ENCODE measurements at places on chromosomes 6 and 20. TPM values are rescaled to one million over a fixed set of nuclear protein-coding genes. Genes with fewer than 3 reads are reported as not detected.
A peak's percentile ranks its signal among the peaks of the same experiment; 100 is the strongest.

EIF2S2 gene
- 84.0 TPM for total RNA-seq

HLA-DQB2 gene
- total RNA-seq: not detected

FKBP1C gene
- 0.89 TPM for total RNA-seq

COL12A1 gene
- total RNA-seq: 2.0 TPM

ID4 gene
- total RNA-seq: 47.9 TPM

RSPO3 gene
- total RNA-seq: 0.36 TPM

SIRPD gene
- total RNA-seq: not detected

BRD2 gene
- 229 TPM for total RNA-seq

COL21A1 gene
- 20.5 TPM for total RNA-seq

OR2B6 gene
- not detected for total RNA-seq

DNAH8 gene
- total RNA-seq: 0.12 TPM

CFAP61 gene
- total RNA-seq: 2.6 TPM

- no peak overlapping the region for H3K27ac ChIP-seq
- H3K27me3 ChIP-seq: peaks cover 5% of the 10 kb centered on the region
- H3K4me1 ChIP-seq: peaks cover 1% of the 10 kb centered on the region
- no peak for DNase-seq
- no peaks in the 10 kb centered on the region for H3K36me3 ChIP-seq
- no peak overlapping the region for H3K4me3 ChIP-seq
Observed at GRCh38 chr6:154218301-154218700, 138.3 kb downstream of the IPCEF1 start.

- no peaks in the 10 kb centered on the region for H3K4me1 ChIP-seq
- no peak overlapping the region for H3K4me3 ChIP-seq
- peaks cover 9% of the 10 kb centered on the region for H3K27me3 ChIP-seq
- DNase-seq: no peak
Observed at GRCh38 chr20:32570401-32571190, 14.5 kb downstream of the NOL4L start.

DNA sequence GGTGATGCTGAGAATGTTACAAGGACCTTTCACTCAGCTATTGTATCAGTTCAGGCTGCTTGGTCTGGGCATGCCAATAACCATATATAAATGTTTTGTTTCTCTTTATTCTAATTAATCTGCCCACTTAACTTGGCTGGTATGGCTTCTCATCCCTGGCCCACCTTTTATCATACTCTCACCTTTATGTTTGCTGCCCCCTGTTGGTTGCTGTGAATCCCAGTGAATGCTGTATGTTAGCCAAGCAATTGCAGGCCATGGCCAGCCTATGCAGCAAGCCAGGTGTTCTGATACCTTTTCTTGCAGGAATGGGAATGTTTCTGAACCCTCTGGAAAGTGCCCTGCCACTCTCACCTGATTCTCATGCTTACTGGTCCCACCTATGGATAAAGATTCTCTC lies 54.6 kb downstream of the PCSK2 start:
- no peak for DNase-seq
- H3K27ac ChIP-seq: no peak overlapping the region
- no peak overlapping the region for H3K4me3 ChIP-seq
- H3K4me1 ChIP-seq: no peaks in the 10 kb centered on the region
- no peaks in the 10 kb centered on the region for H3K36me3 ChIP-seq

GRCh38 chr6:11368264-11368663 lies 135.8 kb upstream of the NEDD9 start:
- H3K27me3 ChIP-seq: peaks cover 4% of the 10 kb centered on the region
- H3K36me3 ChIP-seq: no peaks in the 10 kb centered on the region
- DNase-seq: no peak
- H3K4me3 ChIP-seq: no peak overlapping the region

DNA sequence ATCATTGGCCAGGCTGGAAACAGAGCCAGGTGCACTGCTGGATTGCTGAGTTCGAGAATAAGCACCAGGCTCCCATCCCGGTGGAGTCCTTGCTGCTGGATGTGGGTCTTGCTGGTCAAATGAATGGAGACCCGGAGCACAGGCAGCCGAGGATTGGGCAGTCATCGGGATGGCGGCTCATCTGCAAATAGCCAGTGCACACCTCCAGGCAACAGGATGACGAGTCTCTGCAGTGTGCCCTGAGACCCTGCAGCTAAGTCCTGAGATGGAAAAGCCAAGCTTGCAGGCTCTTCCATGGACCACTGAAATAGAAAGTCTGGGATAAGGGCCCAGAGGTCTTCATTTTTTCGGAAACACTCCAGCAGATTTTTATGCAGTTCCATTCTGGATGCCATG lies 143.5 kb downstream of the WDR27 start:
- peaks cover 25% of the 10 kb centered on the region for H3K36me3 ChIP-seq
- H3K27ac ChIP-seq: no peak overlapping the region
- H3K27me3 ChIP-seq: no peaks in the 10 kb centered on the region
- no peak overlapping the region for H3K4me3 ChIP-seq

DNA sequence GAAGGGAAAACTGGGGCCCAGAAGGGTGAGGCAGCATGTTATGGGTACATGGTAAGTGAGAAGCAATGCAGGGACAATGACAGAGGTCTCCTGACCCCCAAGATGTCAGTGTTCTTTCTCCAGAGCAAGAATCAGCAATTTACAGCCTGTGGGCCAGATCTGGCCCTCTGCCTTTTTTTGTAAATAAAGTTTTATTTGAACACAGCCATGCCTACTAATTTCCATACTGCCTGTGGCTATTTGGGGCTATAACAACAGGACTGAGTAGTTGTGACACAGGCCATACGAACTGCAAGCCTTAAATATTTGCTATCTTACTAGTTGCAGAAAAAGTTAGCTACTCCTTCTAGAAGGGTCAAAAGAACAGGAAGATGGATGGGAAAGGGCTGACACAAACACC lies 52.5 kb downstream of the PTPRT start:
- no peak overlapping the region for H3K27ac ChIP-seq
- no peaks in the 10 kb centered on the region for H3K27me3 ChIP-seq
- H3K4me3 ChIP-seq: no peak overlapping the region
- H3K36me3 ChIP-seq: peaks cover 2% of the 10 kb centered on the region

- H3K4me3 ChIP-seq: no peak overlapping the region
- DNase-seq: no peak
- H3K27ac ChIP-seq: no peak overlapping the region
- H3K4me1 ChIP-seq: peaks cover 3% of the 10 kb centered on the region
- no peaks in the 10 kb centered on the region for H3K36me3 ChIP-seq
Observed at GRCh38 chr6:118562959-118563358, 14.9 kb downstream of the PLN start.

DNA sequence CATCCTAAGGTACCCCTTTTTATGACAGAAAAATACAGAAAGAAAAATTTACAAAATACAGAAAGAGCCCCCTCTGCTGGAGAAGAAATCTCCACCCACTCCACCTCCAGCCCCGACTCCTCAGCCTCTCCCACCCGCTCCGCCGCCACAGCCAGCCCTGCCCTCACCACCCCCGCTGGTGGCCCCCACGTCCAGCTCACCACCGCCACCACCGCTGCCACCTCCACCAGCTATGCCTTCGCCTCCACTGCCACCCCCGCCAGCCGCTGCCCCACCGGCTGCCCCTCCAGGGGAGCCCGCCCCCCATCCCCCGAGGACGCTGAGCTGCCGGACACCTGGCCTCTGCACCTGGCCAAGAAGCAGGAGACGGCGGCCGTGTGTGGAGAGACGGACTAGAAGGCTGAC lies 17.7 kb downstream of the WFDC2 start:
- peaks cover 3% of the 10 kb centered on the region for H3K36me3 ChIP-seq
- no peak overlapping the region for H3K27ac ChIP-seq
- H3K4me3 ChIP-seq: peak overlapping the region; percentile 53
- DNase-seq: no peak
- peaks cover 15% of the 10 kb centered on the region for H3K4me1 ChIP-seq

- H3K27ac ChIP-seq: no peak overlapping the region
- no peaks in the 10 kb centered on the region for H3K27me3 ChIP-seq
- no peaks in the 10 kb centered on the region for H3K4me1 ChIP-seq
- DNase-seq: no peak
Observed at GRCh38 chr6:158489441-158489840, 70.5 kb upstream of the TMEM181 start.

DNA sequence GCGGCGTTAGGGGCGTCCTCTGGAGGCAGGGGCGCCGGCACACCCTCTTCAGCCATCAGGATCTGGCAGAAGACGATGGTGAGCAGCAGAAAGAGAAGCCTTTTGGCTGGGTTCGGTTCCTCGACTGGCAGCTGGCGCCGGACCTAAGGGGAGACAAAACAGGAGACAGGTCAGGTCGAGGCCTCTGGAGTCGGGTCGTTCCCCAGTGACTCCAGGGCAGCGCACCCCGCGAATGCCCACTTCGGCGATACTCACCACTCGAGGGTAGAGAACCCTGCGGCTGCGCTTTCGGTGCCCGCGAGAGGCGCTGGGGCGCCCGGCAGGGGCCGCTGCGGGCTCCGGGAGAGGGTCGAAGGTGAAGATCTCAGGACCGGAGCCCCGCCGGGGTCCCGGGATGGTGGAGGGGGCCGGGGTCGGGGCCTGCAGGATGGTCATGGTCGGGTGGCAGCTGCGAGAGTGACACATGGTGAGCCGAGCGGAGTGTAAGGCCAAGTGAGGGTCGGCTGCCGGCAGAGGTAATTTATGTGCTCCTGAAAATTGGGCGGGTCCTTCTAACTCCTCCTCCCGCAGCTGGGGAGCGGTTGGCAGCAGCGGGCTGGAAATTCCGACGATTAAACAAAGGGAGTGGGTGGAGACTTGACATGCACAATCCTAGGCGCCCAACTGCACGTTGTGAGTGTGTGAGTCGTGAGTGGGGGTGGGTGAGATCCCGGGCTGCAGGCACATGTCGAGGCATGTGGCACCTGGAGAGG lies at the start of gene IER3:
Gene IER3 (minus strand): TSS at position 494 of the 752 bp plus-strand sequence. CDS start 29 bp downstream, at position 465.
- no peaks in the 10 kb centered on the region for H3K27me3 ChIP-seq
- DNase-seq: peak; percentile 66
- H3K4me1 ChIP-seq: peaks cover 37% of the 10 kb centered on the region
- peak within 1 kb of the TSS; percentile 91 for H3K27ac ChIP-seq
- peaks cover 11% of the 10 kb centered on the region for H3K36me3 ChIP-seq
- H3K4me3 ChIP-seq: peak within 1 kb of the TSS; percentile 91

DNA sequence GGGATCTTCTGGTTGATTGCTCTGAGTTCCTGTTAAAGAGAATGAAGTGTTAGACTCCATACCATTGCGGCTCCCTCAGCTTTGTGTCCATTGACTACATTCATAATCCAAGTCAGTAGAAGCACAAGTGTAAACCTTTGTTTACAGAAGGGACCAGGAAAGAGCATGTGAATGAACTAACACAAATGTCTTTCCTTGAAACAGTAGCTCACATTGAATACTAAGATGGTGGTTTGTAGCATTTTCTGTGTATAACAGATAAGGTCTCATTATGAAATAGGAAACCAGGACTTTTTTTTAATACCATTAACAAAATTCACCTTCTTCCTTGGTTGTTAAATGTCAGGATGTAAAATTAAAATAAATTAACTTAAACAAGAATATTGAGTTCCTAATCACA lies 8.4 kb downstream of the STXBP5 start:
- DNase-seq: no peak
- no peak overlapping the region for H3K4me3 ChIP-seq
- peaks cover 5% of the 10 kb centered on the region for H3K36me3 ChIP-seq
- H3K27ac ChIP-seq: no peak overlapping the region
- peaks cover 13% of the 10 kb centered on the region for H3K4me1 ChIP-seq
- no peaks in the 10 kb centered on the region for H3K27me3 ChIP-seq

- H3K36me3 ChIP-seq: no peaks in the 10 kb centered on the region
- H3K27ac ChIP-seq: no peak overlapping the region
- H3K27me3 ChIP-seq: no peaks in the 10 kb centered on the region
- H3K4me3 ChIP-seq: no peak overlapping the region
Observed at GRCh38 chr6:63859528-63859927, 223.9 kb downstream of the PHF3 start.

GRCh38 chr6:74269600-74269858 lies 573.5 kb downstream of the CD109 start:
- no peaks in the 10 kb centered on the region for H3K27me3 ChIP-seq
- H3K36me3 ChIP-seq: no peaks in the 10 kb centered on the region

DNA sequence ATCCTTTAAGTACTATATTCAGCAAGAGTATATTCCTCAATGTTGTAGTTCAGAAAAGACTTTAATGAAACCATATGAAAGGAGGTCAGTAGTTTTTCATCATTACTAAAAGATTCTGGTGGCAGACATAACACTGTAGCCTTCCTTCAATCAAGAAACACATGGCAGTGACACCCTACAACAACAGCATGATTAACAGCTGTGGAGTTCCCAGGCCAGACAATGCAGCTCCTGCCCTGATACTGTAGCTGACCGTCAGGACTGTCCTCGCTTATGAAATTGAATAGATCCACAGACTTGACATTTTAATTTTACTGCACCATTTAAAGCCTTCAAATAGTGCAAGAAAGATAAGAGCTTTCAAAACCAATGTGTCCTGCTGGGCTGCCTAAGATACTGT lies 43.6 kb downstream of the USP45 start:
- no peak overlapping the region for H3K4me3 ChIP-seq
- DNase-seq: no peak

Data from progenitor cell of endocrine pancreas (in vitro differentiated cells).